Activated gamma-delta T cell treated with Interleukin-2 at 50 U/mL for 16 hours (primary cell): ENCODE measurements at places on chromosomes 13 and 19.

- no peak for DNase-seq
Measured at GRCh38 chr13:42284068-42284467, 12.1 kb downstream of the AKAP11 start.

DNA sequence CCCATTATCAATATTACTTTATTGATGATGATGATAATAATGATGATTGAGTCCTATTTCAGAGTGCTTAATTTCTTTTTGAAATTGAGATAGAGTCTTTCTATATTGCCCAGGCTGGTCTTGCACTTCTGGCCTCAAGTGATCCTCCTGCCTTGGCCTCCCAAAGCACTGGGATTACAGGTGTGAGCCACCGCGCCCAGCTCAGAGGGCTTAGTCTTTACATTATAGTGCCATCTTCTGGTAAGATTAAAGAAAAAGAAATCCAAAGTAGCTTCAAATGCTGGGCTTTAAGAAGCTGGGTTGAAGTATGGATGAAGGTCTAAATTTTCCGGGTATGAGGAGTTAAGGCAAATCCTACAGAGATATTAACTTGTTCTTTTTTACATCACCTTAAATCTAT is 3.4 kb upstream of the ZNF333 start:
- no peak for DNase-seq

GRCh38 chr13:43127827-43128226 is 104.4 kb downstream of the DNAJC15 start:
- no peak for DNase-seq

- DNase-seq = no peak
Measured at GRCh38 chr19:44725684-44726083, 22.8 kb upstream of the BCL3 start.

- no peak for DNase-seq
Measured at GRCh38 chr13:113143466-113144254, 14.8 kb upstream of the PROZ start.

DNA sequence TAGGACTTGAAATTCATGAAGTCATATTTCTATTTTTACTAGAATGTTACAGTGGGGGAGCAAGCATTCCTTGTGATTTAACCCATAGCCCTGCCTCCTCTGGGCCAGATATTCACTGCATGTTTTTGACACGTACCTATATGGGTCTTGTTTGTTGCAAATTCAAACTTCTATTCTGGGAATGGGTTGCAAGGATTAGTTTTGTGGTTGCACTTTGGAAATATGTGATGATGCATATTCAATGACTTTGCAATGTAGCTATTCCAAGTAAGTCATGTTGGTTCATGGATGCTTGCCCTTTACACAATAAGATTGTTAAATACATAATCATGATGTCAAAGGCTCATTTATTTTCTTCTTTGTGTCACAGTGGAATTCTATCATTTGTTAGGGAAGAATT is 440.8 kb downstream of the TDRD3 start:
- DNase-seq = no peak

GRCh38 chr13:70128098-70128497 is 19.8 kb upstream of the KLHL1 start:
- no peak for DNase-seq

DNA sequence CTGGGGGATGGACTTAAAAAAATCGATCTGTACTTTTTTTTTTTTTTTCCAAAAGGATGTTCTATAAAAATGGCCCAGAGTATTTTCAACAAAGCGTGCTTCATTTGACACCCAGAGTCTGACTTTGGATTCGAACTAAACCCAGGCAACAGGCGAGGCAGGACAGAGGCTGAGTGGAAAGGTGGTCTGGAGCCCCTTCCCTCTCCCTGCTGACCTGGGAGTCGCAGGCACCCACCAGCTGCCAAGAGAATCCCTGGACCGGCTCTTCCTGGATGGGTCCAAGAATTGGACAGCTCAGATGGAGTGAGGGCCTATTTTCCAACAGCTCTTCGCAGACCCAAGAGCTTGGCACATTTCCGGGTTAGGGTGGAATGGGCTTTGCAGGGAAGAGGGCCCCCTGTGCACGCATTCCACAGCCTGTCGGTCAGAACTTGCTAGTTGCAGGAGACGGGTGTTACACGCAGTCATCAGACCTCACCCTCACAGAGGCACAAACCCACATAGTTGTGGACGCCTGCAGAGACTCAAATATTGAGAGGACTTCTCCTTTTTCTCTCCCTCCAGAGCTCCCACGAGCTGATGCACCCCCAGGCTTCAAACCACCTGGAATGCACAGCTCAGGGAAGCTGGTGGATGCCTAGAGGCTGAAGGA is 15.2 kb downstream of the KCTD15 start:
- no peak for DNase-seq

GRCh38 chr19:32053861-32054260 is 291.5 kb upstream of the ZNF507 start:
- DNase-seq = no peak

DNA sequence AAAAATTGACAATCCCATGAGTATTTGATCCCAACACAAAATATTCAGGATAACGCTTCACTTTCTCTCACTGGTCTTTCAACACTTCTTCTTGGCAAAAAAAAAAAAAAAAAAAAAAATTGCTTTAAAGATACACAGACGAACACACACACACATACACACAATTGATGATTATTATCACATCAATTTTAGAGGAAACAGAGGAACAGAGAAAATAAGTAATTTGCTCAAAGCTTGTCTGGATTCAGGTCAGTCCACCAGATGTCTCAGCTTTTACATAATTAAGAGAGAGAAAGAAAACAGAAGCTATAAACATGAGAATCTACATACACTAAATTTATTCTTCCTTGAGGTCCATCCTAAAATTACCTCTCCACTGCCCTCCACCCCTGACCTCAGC is 183.4 kb downstream of the MZT1 start:
- DNase-seq = no peak

DNA sequence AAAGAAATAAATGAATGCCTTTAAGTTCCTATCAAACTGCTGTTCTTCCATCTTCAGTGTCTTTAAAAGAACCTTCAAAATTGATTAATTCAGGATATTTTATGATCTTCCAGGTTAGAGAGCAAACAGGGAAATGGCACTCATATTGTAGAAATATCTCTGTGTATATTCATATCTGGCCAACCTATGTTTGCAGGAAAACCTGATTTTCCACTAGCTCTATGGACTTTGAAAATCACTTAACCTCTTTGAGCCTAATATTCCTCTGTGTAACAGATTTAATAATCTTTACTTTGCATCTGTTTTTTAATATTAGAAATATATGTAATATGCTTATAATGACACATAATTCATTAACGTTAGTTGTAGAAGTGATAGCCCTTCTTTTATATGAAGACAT is 227.7 kb upstream of the ATXN8OS start:
- no peak for DNase-seq

- DNase-seq = no peak
Measured at GRCh38 chr13:104584481-104584880, 1518.3 kb upstream of the SLC10A2 start.
